ENCODE measurements at places on chromosomes 11 and 22.

DNA sequence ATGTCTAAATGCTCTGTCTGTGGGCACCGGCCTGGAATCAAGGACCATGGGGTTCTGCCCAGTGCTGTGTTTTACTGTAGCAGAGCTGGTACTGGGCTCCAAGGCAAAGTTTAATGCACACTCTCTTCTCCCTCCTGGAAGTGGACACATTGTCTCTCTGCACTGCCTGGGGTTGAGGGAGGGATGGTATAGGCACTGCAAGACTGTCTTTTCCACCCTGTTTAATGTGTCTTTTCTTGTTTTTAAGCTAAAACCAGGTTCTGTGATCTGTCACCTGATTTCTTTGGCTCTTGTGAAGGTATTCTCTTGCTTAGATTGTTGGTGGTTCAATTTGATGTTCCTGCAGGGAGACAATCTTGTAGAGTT, 109.3 kb upstream of the SERPIND1 start:
- DNase-seq = no peak

- DNase-seq = no peak
These were observed 118.3 kb downstream of the WT1 start for GRCh38 chr11:32316858-32317642.

GRCh38 chr11:22432291-22433093, 94.3 kb downstream of the SLC17A6 start:
- no peak for DNase-seq

DNA sequence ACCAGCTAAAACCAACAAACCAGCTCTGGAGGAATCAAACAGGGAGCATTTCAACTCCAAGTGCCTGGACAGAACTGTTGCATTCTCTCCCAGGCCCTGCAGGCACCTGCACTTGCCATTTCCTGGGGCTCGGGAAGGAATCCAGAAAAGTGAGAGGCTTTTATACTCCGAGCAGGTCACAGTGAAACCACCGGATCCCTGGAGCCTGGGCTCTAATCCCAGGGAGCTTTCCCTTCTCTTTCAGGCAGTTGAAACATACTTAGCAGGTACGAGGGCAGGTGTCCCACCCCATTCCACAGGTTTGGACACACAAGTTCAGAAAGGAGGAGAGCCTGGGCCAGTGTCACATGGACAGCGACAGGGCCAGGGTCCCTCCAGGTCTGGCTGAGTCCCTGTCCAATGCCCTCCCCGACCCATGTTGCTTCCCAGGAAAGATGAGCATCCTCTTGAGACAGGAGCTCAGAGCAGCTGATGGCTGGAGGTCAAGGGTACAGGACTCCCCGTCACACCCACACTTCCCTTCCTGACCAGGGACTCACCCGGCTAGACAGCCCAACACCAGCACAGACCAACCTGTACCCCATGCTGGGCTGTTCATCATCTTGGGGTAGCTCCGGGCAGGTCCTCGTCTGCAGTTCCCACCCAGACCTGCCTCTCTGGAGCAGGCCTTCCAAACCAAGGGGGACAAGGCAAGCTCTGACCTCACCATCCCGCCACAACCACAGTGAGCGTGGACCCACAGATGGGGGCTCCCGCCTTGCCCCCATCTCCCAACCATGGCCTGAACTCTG, 49.9 kb upstream of the CD5 start:
- DNase-seq = no peak

DNA sequence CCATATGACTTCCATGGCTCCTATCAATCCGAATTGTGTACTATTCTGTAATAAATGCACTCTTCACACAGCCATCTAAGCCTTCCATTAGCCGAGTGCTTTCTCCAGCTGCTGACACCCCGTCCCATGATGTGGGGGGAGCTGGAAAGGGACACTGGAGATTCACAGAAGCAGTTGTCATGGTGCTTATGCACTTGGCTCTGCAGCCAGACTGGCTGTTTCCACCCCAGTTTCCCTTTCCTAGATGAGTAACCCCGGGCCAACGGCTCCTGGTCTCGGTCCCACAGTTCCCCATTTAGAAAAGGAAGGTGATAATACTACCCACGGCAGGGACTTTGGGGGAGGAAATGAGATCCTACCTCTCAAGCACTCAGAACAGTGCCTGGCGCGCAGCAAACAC, 244.9 kb upstream of the SYN3 start:
- no peak for DNase-seq

DNA sequence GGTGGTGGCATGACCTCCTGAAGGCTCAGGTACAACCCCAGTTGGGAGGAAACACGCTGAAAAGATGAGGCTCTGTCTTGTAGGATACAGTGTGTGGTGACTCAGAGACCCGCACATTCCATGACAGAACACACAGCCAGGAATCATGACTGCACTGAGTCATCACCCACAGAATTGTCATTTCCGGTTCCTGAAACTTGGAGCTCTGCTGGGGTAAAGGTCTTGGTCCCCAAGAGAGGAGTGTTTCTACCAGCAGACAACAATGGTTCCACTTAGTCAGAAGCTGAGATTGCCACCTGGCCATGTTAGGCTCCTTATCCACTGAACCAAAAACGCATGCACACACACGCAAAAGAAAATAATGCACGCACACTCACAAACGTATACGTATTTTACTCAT, 31.5 kb upstream of the CYB5R3 start:
- DNase-seq = no peak

- DNase-seq = no peak
These were observed 615.2 kb downstream of the BRD1 start for GRCh38 chr22:49212466-49212865.

- no peak for DNase-seq
These were observed 24.5 kb upstream of the MMP7 start for GRCh38 chr11:102555091-102555490.

DNA sequence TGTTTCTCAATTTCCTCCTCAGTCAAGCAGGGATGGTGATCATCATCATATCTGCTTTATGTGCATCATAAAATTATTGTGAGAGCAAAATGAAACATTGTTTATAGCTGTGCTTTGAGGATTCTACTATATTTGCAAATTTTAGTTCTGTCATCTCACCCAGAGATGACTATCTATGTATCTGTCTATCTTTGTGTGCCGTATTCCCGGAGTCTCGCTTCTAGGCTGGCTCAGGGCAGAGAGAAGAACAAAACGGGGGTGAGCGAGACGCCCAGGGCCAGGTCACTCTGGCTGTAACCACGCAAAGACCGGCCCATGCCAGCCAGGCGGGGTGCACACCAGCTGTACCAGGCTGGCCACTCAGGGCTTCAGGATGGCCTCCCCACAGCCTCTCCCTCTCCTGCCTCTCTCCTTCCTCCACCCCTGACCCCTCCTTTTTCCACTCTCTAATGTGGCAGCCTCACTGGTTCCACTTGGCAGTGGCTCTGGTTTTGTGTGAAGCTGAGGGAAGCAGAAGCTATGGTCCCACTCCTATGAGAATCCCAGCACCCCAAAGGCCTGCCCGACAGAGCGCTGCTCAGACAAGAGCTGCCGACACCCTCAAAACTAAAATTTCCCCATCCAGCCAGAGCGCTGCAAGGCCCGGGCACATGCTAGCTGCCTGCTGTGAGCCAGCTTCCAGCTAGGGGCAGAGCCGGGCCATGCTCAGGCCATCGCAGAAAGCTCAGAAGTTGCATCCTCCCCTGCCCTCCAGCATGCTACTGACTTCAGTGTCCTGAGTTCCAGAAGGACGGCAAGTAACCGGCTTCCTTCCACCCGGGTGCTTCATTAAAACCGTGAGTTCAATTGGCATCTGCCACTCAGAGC, 139.5 kb upstream of the TBCEL start:
- DNase-seq = no peak

- no peak for DNase-seq
These were observed 41.3 kb downstream of the NARS2 start for GRCh38 chr11:78533399-78533798.

GRCh38 chr22:44401783-44402110, 89.0 kb upstream of the SHISAL1 start:
- no peak for DNase-seq

DNA sequence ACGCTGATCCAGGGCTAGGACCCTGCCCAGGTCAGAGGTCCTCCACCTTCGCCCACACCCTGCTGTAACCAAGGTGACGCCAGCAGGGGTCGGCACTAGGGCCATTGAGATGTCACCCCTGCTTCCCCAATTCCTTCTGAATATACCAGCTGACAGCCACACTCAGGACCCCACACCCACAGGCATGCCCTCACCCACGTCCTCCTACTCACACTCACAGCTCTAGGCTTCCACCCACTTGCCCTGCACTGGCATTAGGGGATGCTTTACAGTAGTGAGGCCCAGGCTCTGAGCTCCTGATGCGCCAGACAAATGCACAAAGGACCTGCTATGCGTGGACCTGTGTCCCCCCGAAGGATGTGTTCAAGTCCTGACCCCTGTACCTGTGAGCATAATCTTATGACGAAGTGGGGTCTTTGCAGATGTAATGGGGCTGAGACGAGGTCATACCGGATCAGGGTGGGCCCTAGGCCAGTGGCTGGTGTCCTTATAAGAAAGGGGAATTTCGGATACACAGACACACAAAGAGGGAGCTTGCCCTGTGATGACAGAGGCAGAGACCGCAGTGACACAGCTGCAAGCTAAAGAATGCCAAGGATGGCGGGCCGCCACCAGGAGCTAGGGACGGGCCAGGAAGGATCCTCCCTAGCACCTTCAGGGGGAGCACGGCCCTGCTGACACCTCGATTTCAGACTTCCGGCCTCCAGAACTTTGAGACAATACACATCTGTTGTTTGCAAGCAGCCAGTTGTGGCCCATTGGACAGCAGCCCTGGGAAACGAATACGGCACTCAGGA, 11.2 kb downstream of the WNT11 start:
- no peak for DNase-seq

DNA sequence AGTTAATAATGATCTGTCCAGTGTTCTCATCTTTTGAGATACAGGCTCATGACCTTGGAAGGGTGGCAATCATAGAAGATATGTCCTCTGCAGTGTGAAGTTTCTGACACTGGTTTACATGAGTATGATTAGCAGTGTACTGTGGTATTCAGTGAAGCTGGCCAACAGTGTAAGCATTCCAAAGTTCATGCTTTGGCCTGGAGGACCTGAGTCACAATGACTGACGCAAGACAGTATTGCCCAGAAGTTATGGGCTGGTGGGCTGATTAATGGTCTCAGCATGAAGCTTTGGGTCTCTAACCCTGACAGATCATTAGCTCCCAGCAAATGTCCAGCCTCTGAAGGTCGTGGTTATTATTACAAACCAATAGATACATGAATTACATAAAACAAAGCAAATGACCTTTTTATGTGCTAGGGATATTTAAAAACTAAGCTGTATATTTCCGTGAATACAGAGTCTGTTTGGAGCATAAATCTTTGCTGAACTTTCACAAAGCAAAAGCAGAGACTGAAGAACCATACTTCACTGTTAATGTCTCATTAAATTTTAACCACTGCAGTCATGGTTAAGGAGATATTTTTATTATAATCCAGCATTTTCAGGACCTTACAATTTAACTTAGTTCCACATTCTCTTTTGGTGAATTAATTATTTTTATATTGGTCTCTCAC, 28.3 kb upstream of the USP47 start:
- DNase-seq = no peak

- DNase-seq = no peak
These were observed 154.6 kb downstream of the MAML2 start for GRCh38 chr11:96188243-96189006.

DNA sequence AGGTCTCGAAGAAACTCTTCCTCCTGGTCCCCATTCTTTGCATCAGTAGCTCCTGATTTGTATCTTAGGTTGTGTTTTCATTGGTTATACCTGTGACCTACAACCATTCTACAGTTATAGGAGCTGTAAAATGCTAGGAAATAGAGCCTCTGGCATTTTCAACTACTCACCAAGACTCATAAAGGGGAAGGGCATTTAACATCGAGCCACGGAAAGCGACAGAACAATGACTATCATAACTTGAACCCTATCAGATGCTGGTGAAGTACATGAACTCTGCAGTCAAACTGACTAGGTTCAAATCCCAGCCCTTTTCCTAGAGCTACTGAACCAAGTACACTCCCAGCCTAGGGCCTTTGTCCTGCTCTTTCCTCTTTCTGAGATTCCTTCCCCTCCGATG, 588.0 kb downstream of the SOX6 start:
- no peak for DNase-seq

DNA sequence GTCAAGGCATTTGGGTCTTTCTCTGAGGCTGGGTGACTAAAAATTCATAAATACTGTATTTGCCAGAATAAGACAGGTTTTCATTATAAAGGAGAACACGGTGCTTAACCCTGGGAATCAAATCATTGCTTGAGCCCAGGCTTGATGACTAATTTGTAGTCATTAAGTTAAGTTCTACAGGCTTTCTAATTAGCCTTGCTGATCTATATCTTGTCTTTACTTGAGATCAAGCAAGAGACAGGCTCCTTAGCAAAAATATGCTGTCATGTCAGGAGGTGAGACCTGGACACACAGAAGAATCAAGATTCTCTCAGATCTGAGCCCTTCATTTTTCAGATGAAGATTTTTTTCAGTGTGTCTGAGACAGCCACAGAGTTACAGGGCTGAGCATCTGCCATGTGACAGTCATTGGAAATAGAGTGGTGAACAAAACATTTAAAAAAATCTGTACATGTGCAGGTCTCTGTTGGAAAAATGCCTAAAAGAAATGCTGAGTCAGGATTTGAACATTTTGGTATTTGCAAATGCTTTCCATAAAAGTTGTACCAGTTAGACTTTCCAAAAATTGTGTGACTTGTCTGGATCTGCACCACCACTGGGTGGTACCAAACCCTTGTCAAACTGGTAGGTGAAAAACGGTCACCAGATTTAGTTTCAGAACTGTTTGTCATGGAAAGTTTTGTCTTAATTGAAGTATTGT, 14.6 kb downstream of the ACAT1 start:
- no peak for DNase-seq

GRCh38 chr11:93740730-93741093, 583 bp downstream of the TAF1D start:
- no peak for DNase-seq

Data from cortex of kidney (tissue), 1 donor.